ENCODE measurements at places on chromosomes 2 and 18.

DNA sequence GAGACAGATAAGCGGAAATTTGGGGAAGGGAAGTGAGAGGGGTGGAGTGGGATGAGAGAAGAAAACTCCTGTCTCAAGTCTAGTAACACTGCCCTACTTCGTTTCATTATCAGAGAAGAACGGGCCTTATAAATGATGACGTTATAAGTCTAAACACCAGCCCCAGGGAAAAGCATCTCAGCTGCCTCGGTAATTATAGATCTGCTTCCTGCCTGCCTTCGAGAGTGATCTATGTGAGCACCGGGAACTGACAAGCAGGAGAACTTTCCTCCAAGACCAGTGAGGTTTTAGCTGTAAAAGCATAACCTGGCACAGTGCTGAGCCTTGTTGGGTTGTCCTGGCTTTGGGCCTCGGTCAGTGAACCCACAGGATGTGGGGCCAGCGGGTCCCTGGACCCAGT, 227.9 kb upstream of the SIX2 start:
- no peak for DNase-seq

DNA sequence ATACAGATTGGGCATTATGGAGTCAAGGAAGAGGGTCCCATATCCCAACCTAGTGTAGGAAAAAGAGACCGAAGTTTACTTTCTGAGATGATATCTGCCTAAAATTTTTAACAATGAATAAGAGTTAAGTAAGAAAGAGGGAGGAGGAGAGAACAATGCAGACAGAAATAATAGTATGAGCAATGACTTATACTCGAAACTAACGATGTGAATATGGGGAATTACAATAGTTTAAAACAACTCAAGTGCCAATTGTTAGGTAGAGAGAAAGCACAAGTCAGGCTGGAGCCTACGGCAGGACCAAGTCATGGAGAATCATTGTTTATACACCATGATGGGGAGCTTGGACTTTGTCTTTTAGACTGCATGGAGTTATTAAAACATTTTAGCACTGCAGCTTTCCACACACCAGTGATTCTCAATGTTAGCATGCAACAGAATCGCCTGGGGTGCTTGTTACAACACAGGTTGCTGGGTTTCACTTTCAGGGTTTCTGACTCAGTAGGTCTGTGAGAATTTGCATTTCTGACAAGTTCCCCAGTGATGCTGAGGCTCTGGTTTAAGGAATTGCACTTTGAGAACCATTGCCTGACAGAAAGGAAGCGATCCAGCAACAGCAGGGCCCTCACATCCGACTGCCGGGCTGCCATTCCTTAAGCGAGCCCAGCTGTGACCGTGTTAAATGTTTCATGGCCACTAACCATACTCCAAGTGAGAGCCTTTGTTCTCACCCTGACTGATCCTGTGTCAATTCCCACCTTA, 511.2 kb downstream of the DCDC2C start:
- DNase-seq: no peak

DNA sequence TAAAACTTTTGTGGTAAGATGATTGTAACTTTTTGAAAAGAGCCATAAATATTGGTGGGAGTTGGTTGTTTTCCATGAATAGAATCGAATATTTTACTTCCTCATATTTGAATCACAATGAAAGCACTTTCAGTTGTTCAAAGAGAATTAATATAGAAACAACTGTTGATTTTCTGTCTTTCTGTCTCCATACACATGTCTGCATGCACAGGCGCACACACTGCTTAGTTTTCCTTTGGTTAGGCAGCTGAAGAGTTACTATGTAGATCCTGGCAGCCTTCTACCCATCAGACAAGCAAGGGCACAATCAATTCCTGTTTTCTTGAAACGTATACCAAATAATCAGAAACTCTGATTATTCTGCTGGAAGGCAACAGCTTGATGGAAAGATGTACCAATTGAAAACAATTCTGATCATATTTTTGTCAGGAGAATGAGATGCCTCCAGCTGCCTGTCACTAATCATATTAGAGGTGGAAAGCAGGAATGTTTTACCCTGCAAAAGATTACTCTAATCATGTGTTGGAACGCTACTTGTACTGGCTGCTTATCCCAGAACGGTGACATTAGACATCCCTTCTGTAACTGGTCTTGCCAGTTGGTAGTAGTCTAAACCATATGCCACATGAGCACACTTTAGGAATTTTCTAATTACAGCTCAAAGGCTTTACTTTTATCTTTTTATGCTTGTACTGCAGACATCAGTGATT, 24.0 kb downstream of the SPATS2L start:
- DNase-seq: no peak

DNA sequence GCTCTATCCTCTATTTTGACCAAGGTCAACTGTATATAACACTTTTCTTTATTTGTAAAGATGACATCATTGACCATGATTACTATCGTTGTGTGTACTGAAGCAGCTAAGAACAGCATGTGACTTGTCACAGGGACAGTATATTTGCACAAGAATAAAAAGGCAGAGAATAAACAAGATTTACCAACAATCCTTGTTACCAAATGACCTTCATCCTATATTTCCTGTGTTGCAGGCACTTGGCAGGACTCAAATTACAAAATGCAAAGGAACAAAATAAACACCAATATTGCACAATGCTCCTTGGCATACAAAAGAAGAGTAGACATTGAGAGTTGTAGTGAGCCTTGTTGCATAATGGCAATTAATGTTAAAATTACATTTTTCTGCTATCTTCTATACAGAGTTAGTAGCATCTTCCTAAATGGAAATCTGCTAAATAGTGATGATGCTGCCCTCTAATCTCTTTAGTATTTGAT, 61.8 kb downstream of the RFTN2 start:
- DNase-seq: no peak

GRCh38 chr2:141341444-141341843, 789.4 kb downstream of the LRP1B start:
- DNase-seq: no peak

DNA sequence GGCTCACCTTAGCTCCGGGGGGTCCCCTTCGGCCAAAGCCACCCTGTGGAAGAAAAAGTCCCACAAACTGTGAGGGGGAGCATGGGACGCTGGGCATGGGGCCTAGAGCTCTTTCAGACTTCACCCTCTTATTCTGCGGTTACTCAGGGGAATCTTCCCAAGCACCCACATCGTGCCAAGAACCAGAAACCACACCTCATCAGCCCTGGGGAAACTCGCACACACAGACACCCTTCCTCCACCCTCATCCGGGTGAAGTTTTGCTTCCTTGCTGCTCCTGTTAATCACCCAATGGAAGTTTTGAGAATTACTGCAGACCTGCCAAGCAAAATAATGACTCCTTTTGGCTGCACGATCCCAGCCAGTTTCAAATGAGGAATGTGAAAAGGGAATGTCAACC, 59.1 kb downstream of the COL6A3 start:
- DNase-seq: no peak

DNA sequence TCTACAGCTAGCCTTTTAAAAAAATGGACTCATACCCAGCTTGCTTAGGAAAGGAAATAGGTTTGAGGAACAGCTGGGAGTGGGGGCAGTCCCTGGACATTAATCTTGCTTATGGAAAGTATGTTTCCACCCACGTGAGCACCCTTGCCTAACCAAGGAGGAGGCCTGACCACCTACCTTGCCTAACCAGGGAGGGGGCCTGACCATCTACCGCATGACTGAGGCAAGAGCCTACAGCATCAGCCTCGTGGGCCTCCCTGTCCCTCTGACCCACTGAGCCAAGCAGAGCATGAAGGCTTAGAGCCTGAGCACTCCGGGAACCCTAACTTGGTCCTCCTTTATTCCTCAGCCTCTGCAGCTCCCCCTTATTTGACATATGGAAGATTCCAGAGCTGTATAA, 20.2 kb downstream of the PRKAG3 start:
- no peak for DNase-seq

DNA sequence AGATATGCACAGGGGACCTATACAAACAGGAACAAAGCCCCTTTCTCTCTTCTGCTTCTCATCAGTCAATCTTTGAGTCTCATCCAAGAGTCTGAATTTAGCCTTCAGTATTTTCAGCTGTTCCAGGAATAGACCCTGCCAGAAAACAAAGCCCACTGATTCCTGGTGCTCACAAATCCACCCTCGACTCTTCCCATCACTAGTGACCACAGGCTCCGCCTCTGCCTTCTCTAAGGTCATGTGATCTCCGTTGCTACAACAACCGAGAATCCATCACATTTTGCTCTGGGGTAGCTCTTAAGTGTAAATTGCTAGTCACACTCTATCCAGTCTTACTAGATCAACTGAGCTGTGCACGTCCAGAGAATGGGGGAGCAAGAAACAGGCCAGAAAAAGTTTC, 46.4 kb upstream of the SPTBN1 start:
- no peak for DNase-seq

DNA sequence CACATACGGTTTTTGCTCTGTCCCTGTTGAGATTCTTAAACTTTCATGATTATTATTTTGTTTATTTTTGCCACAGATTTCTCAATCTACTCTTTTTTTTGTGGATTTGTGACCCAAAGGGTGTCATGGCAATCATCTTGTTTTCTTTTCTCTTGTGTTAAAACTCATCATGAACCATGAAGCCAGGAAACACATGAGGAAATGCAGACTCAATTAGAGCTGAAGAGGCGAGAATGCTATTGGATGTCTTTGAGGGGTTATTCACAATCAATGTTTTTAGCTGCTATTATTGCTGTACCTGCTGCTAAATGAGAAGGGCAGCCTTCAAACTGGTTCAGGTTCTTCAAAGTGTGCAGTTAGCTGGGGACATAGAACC, 99.5 kb upstream of the MMADHC start:
- DNase-seq: no peak

GRCh38 chr2:67565761-67566160, 168.6 kb downstream of the ETAA1 start:
- DNase-seq: no peak

- DNase-seq: no peak
Measured at GRCh38 chr2:191051177-191051576, 37.2 kb upstream of the STAT1 start.

- DNase-seq: no peak
Measured at GRCh38 chr2:202361108-202361507, 15.0 kb upstream of the BMPR2 start.

GRCh38 chr18:11974741-11975325, 6.5 kb upstream of the IMPA2 start:
- DNase-seq: no peak

All from nephron progenitor cell (in vitro differentiated cells).